ENCODE measurements at places on chromosomes 11 and 22. TPM values are rescaled to one million over a fixed set of nuclear protein-coding genes. Genes with fewer than 3 reads are reported as not detected.

GRCh38 chr11:73219396-73220285 is 1.6 kb downstream of the P2RY2 start:
- DNase-seq: no peak

- DNase-seq: no peak
Measured at GRCh38 chr11:101401245-101401644, 182.6 kb downstream of the TRPC6 start.

DNA sequence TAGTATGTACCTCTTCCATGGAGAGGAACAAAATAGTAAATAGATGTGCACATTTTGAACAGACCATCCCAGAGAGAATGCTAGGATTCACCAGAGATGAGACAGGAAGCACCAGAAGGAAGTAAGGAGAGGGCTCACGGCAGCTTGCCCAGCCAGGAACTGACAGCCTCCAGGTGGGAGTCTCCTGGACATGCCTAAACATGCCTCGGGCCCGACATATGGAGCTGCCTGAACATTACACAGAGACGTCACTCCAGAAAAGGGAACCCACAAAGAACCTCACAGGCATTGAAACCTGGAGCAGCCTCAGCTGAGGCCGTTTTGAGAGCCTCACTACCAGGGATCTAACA is 67.4 kb downstream of the BRD1 start:
- DNase-seq: no peak

DNA sequence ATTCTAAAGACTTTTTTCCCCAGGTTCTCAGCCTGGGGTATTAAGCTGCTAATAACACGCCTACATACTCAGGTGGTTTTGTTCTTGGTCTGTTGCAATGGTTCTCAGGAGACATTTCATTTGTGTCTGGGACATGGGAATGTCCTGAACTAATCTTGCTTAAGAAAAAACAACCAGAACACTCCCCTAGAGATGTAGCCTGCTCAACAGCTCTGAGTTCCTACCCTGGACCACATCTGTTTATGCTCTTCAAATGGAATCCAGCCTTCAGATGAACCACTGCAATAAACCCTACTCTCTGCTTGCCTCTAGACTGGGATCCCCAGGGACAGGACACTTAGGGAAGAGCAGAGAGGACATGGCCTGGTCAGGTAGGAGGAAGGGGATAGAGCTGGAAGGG is 29.9 kb downstream of the RELT start:
- no peak for DNase-seq

Gene SLC35E4
- 14.1 TPM for total RNA-seq

DNA sequence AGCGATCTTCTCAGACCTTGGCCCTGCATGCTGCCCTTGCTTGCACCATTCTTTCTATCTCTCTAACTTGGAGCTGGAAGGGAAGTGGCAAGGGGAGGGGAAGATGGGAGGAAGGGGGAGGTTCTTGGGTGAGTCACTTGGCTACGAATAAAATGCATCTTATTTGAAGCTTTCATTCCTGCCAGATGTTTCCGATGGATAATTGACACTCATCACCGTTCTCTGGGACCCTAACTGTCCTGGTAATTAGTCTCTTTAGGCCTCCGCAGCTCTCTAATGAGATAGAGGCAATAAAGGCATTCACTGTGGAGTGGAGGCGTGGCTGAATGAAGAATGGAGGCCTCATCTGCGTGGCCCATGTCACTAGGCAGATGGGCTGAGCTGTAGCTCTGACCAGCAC is 960.1 kb downstream of the NTM start:
- DNase-seq: no peak

Gene XKR3
- total RNA-seq: not detected

- DNase-seq: peak; percentile 96
Measured at GRCh38 chr11:57568330-57568766, 876 bp upstream of the UBE2L6 start.

DNA sequence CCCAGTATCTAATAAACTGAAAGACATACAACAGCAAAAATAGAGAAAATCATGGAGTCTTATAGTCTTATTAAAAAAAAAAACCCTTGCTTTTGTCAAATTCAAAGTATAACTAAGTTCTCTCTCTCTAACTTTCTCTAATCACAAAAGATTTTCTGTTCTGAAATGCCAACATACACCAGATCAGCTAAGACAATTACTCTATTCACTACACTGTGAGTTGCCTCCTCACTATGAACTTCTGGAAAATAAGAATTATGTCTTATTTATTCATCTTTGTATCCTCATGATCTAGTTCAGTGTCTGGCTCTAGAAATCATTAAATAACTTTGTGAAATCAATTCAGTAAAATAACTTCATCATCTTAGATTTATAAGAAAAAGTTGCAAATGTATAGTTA is 12.7 kb downstream of the FAM76B start:
- no peak for DNase-seq

DNA sequence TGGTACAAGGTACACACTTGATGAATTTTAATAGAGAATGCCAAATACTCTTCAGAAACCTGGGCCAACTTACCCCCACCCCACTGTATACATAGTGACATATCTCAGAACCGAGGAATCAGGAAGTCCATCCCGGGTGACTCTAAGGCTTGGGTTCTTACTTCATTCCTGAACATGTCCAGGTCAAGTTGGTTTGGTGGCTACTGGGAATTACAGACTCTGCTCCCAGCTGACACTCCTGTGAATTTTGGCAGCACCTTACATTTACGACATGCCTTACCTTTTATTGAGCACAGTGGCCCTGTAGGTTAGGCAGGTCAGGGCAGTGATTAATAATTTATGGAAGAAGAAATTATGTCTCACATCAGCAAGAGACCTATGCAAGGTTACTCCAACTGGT is 70.1 kb upstream of the LDLRAD3 start:
- DNase-seq: peak; percentile 68

Gene SLN
- 0.65 TPM for total RNA-seq

Gene CLTCL1
- 8.9 TPM for total RNA-seq

GRCh38 chr22:29031227-29032011 is 30.2 kb downstream of the C22orf31 start:
- DNase-seq: no peak

Gene PKNOX2
- 4.1 TPM for total RNA-seq

- no peak for DNase-seq
Measured at GRCh38 chr11:124837491-124837856, 27.8 kb upstream of the ROBO3 start.

Gene SERPING1
- 585 TPM for total RNA-seq

GRCh38 chr11:25159341-25159740 is 662.5 kb downstream of the LUZP2 start:
- DNase-seq: no peak

GRCh38 chr22:50578776-50579310 is 616 bp upstream of the CPT1B start:
- DNase-seq: no peak

DNA sequence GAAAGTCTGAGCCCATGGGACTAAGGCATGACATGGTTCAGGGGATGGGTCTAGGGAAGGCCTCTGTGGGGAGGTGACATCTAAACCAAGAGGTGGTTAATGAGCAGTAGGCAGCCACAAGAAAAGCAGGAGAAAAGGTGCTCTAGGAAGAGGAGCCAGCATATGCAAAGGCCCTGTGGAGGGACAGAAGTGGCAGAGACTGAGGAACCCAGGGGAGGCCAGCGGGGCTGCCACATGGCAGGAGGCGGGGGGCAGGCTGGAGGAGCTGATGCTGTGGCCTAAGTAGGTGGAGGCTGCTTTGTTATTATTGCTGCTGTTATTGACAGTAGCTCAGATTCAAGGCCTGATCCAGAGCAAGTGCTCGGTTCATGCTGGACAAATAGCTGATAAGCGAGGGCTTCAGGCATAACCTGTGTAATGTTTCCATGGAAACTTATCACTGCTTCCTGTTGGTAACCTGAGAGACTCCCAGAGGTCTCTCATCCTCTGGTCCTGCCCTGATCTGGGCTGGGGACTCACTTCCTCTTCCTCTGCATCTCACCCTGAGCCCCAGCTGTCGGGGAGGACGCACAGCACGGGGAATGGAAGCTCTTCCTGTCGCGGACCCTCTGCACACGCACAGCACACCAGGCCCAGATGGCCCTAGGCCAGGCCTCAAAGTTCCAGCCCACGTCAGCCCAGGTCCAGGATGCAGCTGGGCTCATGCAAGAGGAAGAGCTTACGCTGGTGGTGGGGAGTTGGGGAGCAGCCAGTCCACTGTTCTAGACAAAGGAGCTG is 75.2 kb upstream of the TP53I11 start:
- DNase-seq: no peak

DNA sequence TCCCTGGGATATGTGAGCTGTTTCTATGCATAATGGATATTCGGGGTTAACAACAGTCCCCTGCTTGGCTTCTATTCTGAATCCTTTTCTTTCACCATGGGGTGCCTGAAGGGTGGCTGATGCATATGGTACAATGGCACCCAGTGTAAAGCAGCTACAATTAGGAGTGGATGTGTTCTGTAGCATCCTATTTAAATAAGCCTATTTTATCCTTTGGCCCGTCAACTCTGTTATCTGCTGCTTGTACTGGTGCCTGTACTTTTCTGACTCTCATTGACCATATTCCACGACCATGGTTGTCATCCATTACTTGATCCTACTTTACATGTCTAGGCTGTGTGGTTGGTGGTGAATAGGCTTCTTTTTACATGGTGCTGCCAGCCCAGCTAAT is 1.3 kb downstream of the TUG1 start:
- DNase-seq: no peak

DNA sequence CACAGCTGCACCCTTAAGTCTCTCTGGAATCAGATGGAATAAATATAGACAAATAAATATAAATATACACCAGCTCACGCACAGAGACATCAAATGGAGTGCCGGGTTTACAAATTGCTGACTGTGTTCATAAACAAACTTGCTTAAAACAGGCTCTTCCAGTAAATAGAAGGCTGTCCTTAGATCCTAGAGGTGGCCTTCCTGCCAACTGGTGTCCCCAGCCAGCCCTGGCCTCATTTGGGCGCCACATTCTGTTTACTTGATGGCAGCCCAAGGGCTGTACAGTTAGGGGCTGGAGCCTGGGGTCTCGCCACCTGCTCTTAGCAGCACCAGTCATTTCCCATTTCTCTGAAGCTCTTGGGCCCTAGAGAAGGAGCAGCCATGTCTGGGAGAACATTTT is 20.8 kb downstream of the ARFGAP2 start:
- no peak for DNase-seq

DNA sequence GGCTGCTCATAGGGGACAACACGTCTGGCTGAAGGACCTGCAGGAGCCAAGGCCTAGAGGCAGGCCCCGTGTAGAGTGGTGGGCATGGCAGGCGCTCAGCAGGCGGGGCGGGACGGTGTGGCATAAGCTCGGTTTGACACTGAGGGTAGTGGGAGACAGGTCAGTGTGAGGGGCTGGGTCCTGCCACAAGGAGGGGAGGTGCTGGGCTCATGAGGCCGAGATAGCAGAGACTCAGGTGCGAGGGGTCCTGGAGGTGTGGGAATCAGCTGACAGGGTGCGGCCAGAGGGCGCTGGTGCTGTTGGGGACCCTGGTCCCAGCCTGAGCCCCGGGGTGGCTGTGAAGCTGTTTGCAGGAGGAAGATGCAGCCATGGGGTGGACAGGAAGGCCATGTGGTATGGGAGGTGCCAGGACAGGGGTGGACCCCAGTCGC is 6.7 kb downstream of the SLC22A12 start:
- no peak for DNase-seq

- DNase-seq: no peak
Measured at GRCh38 chr11:22930816-22931594, 70.7 kb upstream of the CCDC179 start.

DNA sequence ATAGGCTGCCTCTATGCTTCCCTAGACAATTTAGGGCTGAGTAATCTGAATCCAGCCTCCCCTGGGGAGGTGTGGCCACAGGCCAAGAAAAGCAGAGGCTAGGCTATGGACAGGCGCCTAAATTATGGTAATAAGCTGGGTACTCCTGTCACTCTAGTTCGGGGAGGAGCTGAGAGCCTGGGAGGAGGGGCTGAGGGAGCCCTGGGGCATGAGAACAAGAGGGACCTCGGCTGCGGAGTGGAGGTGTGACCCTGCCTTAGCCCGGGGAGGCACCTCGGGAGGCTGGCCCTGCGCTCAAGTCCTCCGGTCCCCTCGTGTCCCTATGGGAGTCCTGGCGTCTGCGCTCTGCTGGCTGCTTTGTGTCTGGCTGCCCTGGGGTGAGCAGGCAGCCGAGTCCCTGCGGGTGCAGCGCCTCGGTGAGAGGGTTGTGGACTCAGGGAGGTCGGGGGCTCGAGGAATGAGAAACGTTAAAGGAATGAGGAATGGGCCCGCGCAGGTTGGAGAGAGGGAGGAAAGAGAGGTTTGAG is at the start of gene OTOG:
Gene OTOG, plus strand, starts transcription at position 209 of the 527 bp plus-strand sequence. Its CDS starts 114 bp downstream, at position 323.
- DNase-seq: no peak

- no peak for DNase-seq
Measured at GRCh38 chr11:8681837-8682302, 595 bp downstream of the TRIM66 start.

Gene NXPE2
- 0.50 TPM for total RNA-seq

DNA sequence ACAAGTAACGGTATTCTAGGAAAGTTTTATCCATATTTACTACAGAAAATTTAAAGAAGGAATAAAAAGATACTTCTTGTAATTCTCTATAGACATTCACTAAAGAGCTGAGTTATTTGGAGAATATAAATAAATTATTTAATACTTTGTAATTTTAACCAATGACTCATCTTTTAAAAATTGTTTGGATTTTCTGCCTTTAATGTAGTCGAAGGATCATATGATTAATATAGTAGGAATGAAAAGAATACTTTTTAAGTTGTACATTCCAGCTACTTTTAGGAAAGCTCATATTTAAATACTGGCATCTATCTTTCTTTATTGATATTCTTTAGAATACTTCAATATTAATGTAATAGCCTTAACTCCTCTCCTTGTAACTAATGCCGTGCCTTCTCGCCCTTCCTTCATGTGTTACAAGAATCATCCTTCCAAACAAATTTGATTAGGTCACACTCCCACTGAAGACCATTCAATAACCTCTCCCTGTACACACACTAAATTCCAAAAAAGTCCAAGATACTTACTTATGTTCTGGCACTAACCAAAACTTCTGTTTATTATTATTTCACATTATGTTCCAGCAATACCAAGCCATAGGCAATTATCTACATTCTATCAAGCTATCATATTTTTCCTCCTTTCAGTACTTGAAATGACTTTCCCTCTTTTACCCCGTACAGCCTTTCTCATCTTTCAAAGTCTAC is 501.9 kb downstream of the CNTN5 start:
- no peak for DNase-seq

Gene TSGA10IP
- not detected for total RNA-seq

GRCh38 chr22:20282901-20283673 is 15.0 kb upstream of the RTN4R start:
- no peak for DNase-seq

DNA sequence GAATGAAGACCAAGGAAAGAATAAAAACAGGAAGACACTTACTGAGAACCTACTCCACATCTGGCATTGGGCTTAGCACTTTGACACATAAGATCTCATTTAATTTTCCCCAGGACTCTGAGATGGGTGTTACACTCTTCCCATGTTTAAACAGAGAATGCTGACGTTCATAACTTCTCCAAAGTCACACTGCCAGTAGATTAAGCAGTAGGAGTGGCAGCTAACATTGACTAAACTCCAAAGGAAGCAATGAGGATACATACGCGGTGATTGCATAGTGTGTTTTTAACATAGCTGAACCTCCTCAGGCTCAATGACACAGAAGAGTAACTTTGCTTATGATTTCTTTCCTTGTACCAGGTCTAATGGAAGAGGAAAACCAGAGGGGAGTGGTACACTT is 14.5 kb upstream of the OR10V1 start:
- no peak for DNase-seq

Gene RIMBP3B
- not detected for total RNA-seq
